ENCODE measurements at places on chromosomes 7 and 10.

- no peak for DNase-seq
Observed at GRCh38 chr10:29615195-29615594, 19.6 kb downstream of the SVIL start.

DNA sequence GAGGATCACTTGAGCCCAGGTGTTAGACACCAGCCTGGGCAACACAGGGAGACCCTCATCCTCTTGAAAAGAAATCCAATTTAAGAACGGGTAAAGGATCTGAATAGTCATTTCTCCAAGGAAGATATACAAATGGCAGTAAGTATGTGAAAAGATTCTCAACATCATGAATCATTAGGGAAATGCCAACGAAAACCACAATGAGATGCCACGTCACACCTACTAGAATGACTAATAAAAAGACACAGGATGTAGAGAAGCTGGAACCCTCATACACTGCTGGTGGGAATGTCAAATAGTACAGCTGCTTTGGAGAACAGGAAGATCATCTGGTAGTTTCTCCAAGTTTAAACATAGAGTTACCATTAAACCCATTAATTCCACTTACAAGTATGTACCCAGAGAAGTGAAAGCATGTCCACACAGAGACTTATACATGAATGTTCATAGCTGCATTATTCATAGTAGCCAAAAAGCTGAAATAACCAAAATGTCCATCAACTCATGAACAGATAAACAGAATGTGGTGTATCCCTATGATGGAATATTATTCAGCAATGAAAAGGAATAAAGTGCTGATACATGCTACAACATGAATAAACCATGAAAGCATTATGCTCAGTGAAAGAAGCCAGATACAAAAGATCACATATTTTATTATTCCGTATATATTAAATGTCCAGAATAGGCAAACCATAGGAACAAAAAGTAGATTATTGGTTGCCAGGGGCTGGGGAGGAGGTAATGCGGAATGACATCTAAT, 13.1 kb upstream of the ZMIZ2 start:
- peak; percentile 90 for DNase-seq

DNA sequence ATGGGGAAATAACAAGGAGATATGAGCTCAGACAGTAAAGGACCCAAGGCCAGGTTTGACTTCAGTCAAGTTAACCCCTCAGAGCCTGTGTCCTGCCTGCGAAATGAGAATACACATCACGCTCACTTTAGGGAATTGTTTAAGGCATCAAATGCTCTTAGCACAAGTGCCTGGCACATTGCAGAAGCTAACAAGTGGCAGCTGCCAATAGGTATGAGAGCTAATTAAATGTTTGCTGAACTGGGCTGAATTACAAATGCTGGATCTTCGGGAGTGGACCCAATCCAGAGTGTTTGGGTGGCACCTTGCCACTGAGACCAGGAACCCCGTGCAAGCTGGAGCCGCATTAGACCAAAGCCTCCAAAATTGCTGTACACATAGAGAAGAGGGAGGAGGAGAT, 136.8 kb downstream of the C10orf90 start:
- DNase-seq: no peak

- DNase-seq: no peak
Observed at GRCh38 chr7:85685901-85686300, 499.0 kb upstream of the SEMA3D start.

DNA sequence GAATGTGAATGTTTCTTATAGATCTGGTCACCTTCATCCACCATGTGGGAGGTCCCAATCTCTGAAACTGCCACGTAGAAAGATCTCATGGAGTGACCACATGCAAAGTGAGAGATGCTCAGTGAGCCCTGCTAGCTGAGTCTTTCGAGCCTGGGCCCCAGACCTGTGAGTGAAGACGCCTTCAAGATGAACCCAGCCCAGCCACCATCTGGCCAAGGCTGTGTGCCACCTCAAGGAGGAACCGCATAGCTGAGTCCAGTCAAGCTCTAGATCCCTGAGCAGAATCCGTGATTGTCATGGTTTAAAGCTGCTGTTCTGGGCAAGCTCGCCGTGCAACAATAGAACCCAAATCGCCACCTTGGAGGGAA, 20.2 kb upstream of the PPIF start:
- no peak for DNase-seq

Data from amniotic stem cell (primary cell).